CD4-positive, CD25-positive, alpha-beta regulatory T cell (primary cell): ENCODE measurements at places on chromosomes 5 and 9. TPM values are rescaled to one million over a fixed set of nuclear protein-coding genes. Genes with fewer than 3 reads are reported as not detected.

- DNase-seq: no peak
Observed at GRCh38 chr9:73780916-73781315, 629.3 kb downstream of the ANXA1 start.

- DNase-seq: no peak
Observed at GRCh38 chr9:104849023-104849422, 78.9 kb downstream of the ABCA1 start.

DNA sequence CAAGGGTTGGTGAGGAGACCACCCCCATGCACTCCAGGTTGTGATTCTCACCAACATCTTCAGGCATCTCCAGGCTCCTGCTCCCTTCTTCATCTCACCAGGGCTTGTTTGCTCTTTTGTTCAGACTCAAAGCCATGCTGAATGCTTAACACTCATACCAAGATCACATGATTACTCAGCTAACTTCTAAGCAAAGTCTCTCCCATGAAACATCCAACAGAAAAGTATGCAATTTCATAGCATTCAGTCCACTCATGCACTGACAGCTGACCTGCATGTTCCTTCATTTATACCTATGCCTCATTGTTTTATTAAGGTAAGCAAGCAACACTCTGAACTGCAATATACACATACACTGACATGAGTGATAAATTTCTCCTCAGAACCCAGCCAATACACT, 69.0 kb downstream of the SHC3 start:
- DNase-seq: no peak

DNA sequence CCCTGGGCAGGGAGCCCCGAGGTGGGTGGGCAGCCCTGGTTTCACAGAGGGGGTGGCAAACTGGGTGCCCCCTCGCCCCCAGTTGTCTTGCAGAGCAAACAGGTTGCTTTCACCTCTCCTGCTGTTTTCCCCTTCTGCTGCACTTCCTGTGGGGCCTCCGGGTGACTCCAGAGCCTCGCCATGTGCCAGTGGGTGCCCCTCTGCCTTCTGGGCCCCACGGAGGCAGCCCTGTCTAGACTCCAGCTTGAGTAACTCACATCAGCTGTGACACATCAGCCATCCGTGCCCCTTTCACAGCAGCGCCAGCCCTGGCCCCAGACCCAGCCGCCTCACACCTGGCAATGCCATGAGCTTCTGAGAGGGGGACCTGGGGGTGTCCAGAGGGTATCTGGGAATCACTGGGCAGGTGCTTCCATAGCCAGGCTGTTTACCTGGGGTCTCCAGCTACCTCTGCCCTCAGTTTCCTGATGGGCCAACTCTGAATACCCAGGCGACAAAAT, 36.9 kb downstream of the ADAMTSL2 start:
- no peak for DNase-seq

DNA sequence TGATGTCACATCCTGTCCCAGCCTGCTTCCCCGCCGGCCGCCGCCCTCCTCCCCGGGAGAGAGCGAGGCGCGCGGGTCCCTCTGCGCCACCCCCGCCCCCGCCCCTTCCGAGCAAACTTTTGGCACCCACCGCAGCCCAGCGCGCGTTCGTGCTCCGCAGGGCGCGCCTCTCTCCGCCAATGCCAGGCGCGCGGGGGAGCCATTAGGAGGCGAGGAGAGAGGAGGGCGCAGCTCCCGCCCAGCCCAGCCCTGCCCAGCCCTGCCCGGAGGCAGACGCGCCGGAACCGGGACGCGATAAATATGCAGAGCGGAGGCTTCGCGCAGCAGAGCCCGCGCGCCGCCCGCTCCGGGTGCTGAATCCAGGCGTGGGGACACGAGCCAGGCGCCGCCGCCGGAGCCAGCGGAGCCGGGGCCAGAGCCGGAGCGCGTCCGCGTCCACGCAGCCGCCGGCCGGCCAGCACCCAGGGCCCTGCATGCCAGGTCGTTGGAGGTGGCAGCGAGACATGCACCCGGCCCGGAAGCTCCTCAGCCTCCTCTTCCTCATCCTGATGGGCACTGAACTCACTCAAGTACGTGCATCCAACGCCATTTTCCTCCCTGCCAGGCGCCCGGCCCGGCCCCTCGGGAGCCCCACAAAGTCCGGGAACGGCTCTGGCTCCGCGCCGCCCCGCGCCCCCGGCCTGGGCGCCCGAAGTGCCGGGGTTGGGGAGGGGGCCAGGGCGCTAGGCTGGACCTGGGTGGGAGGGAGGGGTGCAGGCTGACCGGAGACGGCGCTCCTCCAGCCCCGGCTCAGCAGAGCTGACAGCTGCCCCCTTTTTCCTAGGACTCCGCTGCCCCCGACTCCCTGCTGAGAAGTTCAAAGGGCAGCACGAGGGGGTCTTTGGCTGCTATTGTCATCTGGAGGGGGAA, 12.0 kb upstream of the OLFM1 start:
- DNase-seq: no peak

DNA sequence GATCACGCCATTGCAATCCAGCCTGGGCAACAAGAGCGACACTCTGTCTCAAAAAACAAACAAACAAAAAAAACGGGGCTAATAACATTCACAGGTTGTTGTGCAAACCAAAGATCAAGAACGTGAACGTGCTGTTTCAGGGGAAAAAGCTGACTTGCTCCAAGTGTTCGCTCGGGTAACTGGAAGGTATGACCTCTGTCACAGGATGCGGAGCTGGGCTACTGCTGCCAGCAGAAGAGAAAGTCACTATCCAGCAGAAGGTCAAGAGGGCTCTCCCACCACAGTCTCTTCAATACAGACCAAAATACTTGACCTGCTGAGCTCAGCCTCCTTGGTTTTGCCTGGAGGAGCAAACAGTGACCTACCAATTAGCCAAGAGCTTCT, 59.7 kb downstream of the ABCA1 start:
- DNase-seq: no peak

Gene DIPK1B
- polyA plus RNA-seq: not detected

Gene PCA3
- polyA plus RNA-seq: not detected

Gene TGFBI
- polyA plus RNA-seq: 2.0 TPM

Gene CATSPER3
- 0.34 TPM for polyA plus RNA-seq
